Stimulated activated CD8-positive, alpha-beta memory T cell treated with anti-CD3 and anti-CD28 coated beads, Interleukin-4, amount 100 ng/mL, for 4 hours (primary cell): ENCODE measurements at places on chromosomes 7 and 10.

DNA sequence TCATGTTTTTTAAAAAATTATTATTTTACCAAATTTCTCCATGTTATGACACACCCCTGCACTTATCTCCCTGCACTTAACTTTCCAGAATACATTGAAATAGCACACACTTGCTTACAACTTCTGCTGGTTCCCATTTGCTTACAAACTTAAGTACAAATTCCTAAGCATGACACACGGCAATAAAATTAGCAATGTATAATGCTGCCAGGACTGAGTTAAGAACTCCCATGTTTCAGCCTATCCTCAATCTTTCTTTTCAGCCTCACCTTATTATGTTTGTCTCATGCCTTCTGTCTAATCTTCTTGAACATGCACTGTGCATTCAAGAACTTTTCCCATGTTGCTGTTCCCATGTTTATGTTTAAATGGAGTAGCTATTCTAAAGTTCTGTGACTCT lies 40.8 kb downstream of the PRPS1L1 start:
- no peak for DNase-seq

- DNase-seq: no peak
Observed at GRCh38 chr10:104744052-104744451, 103.0 kb downstream of the SORCS3 start.

DNA sequence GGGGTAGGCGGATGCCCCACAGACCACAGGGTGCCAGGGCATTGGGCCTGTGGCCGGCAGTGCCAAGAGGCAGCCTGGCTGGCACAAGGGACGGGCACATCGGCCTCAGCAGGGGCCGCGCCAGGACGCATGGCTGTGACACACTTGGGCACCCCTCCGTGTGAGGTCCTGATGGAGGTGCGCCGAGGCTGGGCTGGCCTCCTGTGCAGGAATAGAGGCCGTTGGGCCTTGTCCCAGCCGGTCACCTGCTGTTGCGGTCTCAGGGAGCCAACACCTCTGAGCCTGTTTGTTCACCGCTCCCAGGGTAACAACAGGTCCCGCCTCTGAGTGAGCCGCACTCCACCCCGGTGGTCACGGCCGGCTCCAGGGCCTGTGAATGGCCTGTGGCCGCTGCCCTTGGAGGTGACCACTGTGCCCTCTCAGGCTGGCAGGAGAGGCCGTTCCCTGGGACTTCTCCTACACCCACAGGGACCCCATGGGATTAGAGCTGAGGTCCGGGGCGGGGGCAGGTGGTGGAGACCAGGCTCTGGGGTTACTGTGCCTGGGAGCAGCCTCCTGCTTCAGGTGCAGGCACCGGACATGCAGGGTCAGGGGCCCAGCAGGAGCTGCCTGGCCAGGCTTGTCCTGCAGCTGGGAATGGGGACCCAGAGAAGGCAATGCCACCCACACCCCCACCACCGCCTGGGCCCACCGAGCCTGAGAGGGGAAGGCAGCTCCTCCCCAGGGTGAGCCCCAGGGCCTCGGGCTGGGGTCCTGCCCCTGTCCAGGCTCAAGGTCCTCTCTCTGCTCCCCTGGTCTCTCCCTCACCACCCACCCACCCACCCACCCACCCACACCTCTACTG lies 12.0 kb downstream of the PWWP2B start:
- DNase-seq: no peak

GRCh38 chr10:35103882-35104281 lies 13.7 kb upstream of the CUL2 start:
- DNase-seq: no peak

GRCh38 chr7:141475679-141476078 lies 75.5 kb upstream of the AGK start:
- DNase-seq: no peak
